ENCODE measurements at places on chromosomes 6 and 20.

GRCh38 chr6:136226027-136226673 is 24.0 kb downstream of the MTFR2 start:
- DNase-seq = peak; percentile 39

DNA sequence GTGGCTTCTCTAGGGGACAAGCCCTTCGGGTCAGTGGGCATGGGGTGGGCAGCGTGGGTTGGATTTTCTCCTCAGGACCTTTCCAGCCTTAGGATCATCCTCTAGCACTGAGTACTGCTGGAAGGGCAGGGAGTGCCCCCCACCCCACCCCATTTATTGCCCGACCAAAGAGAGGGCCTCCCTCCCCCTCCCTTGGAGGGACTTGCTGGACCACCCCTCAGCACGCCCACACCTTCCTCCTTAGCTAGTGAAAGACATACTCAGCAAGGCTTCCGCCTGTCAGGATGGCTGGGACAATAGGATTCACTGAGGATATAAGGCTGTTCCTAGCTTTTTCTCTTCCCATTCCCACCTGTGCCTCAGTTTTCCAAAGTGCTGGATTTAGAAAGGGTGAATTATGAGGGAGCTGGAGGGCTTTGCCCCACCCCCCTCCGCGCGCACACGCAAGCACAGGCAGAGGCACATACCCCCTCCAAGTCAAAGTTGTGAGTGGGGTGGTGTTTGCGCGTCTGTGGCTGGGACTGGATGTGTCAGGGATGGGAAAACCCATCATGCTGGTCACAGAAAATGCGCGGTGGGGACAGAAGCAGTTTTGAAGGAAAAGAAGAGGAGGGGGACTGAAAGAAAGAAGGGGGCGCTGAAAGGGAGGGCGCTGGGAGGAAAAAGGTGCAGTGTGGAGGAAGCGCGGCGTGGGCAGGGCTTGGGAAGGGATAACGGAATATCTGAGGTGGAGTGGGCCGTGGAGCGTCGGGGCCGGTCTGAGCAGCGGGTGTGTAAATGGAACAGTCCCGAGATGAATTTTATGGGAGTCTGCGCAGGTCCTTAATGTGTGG is 693 bp upstream of the SLC29A1 start:
- DNase-seq = no peak

GRCh38 chr6:159184559-159184958 is 15.4 kb downstream of the FNDC1 start:
- DNase-seq = no peak

- DNase-seq = no peak
Observed at GRCh38 chr6:36855750-36856149, 16.5 kb upstream of the CPNE5 start.

GRCh38 chr6:1634081-1634480 is 24.4 kb downstream of the FOXC1 start:
- DNase-seq = no peak

DNA sequence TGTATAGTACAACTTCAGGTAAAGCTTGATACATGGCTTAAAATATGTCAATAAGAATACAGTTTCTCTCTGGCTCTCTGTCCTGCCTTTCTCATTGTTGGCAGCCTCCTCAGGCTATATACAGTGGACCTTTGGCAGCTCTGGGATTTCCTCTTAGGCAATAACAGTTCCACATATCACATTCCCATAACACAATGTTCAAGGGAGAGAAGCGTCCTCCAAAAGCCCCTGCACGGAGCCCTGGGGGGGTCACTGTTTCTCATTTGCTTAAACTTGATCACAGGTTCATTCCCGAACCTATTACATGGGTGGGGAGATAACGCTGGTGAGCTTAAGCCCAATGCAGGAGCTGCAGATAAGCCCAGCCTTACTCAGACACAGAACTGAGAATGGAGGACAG is 4.4 kb upstream of the FLRT3 start:
- DNase-seq = no peak

DNA sequence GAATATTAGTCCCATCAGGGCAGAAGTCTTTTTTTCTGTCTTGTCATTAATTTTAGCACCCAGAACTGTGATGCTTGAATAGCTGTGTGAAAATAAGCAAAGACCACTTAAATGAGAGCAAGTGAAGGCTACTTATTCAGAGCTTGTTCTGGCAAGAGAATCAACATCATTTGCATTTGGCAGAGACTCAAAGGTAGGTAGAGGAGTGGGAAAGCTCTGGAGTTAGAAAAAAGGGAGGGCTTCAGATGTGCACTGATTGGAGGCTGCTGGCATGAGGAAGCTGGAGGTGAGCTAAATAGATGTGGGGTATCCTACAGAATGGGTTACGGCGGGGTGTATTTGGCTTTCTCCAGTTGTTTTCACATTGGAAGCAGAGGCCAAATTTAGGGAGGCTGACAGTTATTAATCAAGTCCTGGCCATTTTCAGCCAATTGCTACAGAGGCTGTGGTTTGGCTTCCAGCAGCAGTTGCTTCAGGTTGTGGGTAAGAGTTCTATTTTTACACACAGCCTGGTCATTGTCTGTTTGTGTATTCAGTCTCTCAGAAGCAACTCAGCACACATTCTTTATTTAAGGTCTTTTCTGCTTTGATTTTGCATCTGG is 254.3 kb downstream of the BTBD3 start:
- no peak for DNase-seq

- DNase-seq = no peak
Observed at GRCh38 chr20:20130399-20130798, 78.1 kb downstream of the CFAP61 start.

GRCh38 chr20:34237942-34238341 is 3.3 kb upstream of the ASIP start:
- DNase-seq = no peak

DNA sequence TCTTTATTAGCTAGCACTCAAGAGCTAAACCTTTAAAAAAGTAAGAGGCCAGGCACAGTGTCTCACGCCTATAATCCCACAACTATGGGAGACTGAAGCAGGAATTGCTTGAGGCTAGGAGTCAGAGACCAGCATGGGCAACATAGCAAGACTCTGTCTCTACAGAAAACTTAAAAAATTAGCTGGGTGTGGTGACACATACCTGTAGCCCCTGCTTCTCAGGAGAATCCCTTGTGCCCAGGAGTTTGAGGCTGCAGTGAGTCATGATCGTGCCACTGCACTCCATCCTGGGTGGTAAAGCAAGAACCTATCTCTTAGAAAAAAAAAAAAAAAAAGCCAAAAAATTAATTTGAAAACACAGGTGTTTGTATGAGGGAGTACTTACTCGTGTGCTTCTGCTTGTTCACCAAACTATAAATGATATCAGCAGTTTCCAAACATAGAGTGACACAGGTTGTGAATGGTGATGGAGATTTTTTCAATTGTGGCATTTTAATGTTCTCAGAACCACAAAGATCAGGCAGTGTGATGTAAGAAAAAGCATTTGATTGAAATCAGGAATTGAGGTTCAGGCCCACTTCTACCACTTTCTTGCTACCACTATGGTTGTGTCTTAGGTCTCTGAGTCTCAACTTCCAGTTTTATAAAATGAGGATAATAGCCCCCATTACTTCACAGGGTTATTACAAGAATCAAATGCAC is 104.9 kb downstream of the FOXO3 start:
- DNase-seq = no peak

DNA sequence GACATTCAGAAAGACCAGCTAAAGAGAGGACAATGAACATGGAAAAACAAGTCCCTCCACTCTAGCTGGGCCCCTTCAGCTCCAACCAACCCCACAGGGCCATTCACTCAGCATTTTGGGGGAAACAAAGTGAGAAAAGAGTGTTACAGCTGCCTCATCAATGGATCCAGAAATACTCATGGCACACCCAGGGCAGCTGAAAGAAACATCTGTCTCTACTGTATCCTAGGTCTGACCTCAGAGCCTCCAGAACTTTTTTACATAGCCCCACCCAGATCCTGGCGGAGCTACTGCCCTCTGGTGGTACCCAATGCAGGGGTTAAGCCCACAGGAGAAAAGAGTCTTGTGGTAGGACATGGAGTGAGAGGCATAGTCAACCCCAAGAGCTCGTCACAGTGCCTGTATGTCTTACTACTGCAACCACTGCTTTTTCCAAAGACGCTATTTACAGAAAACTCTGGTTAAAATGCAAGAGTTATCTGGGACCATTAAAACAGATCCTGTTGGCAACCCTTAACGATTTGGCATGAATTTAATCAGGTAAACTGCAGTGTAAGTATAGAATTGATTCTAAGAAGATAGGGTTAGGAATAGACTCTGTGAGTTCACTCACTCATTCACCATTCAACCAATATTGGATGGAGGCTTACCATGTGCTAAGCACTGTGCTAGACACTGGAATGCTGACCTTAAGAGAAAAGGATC is 37.4 kb upstream of the FAM83C start:
- no peak for DNase-seq

- no peak for DNase-seq
Observed at GRCh38 chr6:151063352-151063751, 176.4 kb upstream of the AKAP12 start.

- DNase-seq = no peak
Observed at GRCh38 chr6:137013738-137014602, 30.8 kb downstream of the IL20RA start.

DNA sequence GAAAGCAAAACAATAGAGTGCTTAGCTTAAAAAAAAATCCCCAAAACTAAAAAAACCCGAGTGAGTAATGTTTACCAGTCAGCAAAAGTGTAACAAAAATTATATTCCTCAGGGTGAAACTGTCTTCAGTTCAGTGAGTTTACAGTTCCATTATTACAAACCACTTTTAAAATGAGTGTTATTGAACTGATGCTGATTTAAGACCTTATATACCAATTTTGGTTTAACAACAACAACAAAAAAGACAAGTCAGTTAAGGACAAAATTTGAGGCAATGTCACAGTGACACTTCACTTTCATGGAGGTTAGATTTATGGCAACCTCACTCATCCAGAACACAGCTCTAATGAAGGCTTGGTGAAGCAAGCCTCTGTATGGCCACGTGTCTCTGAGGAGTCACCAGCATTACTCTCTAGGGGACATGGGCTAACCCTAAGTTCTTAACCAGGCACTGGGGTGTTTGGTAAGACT is 630.8 kb downstream of the PHF3 start:
- DNase-seq = no peak

- no peak for DNase-seq
Observed at GRCh38 chr6:18724056-18724455, 336.9 kb downstream of the RNF144B start.

DNA sequence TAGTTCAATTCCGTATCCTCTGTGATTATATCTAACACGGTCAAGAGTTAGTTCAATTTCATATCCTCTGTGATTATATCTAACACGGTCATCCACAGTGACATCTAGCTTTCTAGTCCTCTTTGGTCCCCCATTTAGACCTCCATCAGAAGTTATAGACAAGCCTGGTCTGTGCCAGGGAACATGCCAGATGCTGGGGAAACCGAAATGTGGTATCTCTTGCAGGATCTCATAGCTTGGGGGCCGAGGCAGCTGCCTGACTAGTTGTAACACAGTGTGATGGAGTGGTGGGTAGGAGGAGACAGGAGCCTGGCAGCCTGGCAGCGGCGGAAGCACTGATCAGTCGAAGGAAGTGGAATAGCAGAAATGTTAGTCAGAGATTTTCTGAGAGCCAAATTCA is 13.8 kb upstream of the SMOC2 start:
- DNase-seq = no peak

- peak; percentile 50 for DNase-seq
Observed at GRCh38 chr20:51541189-51542032, 1.1 kb downstream of the NFATC2 start.

- DNase-seq = no peak
Observed at GRCh38 chr6:156628805-156629204, 148.4 kb upstream of the ARID1B start.

DNA sequence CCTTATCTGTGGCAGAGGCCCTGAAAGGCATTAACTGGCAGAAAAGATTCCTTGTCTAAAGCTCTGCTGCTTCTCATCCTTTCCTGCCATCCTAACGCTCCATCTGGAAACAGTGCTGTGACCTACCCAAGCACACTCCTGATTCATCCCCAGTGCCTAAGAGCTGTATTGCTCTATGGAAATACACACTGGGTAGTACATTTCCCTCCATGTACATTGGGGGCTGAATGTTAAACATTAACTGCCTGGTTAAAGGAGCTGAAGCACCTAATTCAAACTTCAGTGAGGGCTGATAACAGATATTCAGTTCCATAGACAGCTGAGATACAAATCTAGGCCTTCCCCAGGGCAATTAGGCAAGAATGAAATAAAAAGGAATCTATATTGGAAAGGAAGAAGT is 36.7 kb upstream of the GMPR start:
- DNase-seq = no peak

- DNase-seq = no peak
Observed at GRCh38 chr6:138442663-138443062, 38.6 kb downstream of the HEBP2 start.

DNA sequence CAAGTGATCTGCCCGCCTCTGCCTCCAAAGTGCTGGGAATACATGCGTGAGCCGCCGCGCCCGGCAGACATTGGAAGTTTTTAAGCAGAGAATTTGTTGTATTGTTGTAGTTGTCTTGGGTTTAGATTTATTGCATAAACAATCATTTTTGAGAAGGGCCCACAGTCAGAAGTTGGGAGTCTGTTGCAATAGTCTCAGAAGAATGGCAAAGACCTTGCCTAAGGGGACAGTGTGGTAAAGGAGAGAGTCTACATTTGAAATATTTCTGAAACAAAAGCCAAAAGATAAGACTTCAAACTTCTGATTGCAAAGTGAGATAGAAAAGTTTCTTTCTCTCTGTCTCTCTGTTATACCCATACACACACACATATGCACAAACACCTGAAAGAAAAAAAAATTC is 22.5 kb downstream of the HFE start:
- no peak for DNase-seq

DNA sequence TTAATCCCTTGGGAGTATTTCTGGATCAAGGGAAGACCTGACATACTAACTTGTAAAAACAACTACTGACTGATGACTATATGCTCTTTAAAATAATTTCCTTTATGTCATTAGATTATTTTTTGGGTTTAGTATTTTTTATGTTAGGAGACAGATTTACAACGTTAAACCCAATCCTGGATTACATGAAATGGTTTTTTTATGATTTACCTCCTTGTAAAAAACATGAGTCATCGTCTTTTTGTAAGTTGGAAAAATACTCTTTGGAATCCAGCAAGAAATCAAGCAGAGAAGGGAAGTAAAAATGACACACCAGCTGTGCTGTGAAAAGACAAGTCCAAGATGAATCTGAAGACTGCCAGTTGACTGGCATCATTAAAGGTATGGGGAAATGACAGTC is 6.7 kb downstream of the STK4 start:
- DNase-seq = no peak

DNA sequence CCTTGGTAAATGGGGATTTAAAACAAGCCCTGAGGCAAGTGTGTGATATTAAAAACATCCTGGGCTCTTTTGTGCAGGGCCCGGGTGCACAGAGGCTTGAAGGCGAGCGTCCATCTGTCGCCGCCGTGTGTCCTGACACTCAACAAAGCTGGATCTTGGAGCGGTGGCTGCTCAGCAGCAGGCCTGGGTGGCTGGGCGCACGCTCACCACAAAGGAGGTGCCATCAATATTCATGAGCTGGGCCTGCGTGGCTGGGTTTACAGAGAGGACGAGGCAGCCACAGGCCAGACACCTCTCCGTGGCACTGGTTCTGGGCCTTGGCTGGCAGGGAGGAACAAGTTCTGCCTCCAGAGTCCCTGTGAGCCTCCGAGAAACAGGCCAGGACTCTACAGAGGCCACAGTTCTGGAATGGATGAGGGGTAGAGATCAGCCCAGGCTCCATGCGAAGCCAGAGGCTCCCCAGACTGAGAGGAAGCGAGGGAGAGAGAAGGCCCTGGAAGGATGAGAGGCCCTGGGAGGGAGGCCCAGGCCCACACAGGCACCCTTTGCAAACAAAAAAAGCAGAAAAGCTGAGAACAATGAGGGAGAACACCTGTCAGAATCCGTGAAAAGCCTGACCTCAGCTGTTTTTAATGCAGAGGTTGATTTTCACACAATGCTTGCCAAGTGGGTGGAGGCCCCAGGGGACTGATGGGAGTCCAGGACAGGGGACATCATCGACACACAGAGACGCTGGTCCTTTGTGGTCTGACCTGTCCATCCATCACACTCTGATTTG is 21.9 kb downstream of the BHLHE23 start:
- DNase-seq = no peak
